ENCODE measurements at places on chromosomes 2 and 18.

- DNase-seq: no peak
Observed at GRCh38 chr2:67846370-67847070, 216.3 kb downstream of the C1D start.

DNA sequence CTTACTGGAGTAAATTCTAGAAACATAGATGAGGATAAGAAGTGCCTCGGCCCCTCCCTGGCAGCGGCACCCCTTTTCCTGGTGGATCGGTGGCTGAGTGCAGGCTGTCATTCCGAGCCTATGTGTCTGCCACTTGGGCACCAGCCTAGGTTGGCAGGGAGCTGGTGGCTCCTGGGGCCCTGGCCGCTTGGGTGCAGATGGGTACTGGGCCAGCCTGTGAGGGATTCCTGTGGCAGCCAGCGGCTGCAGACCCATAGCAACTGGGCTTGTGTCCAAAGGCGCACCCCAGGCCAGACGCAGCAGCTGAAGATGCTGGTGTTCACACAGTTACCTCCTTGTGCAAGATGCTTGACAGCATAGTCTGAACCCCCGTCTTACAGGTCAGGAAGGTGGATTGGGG lies 2.8 kb downstream of the SNORC start:
- peak; percentile 56 for DNase-seq

- no peak for DNase-seq
Observed at GRCh38 chr2:10300997-10301940, 1.4 kb upstream of the HPCAL1 start.

DNA sequence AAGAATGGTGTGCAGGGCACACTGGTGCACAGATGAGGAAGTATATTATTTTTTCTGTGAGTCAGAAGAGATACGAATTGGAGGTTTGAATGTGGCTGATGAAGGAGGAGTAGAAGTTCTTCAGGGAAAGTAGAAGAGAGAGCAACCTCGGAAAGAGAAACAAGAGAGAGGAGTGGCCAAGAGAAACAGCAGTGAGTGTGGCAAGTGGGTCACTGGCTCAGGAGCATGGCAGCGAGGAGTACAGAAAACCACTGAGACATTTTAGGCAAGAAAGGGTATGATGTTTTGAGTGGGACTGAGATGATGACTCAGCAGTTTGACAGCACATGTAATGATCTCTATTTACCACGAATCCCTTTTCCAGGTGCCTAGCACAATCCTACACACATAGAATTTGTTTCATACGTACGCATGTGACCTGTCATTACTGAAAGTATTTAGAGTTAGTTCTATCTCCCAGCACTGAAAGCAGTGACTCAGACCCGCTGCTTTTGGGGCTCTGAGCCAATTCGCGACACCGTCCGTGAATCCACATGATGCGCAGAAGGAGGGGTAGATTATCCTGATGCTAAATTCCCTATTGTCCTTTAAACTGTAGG lies 915.4 kb downstream of the DCDC2C start:
- DNase-seq: no peak

- no peak for DNase-seq
Observed at GRCh38 chr2:54579682-54580620, 123.8 kb downstream of the SPTBN1 start.

- DNase-seq: no peak
Observed at GRCh38 chr2:241151934-241152660, 1.8 kb downstream of the PPP1R7 start.

- DNase-seq: no peak
Observed at GRCh38 chr2:223669453-223670225, 67.5 kb upstream of the SCG2 start.

DNA sequence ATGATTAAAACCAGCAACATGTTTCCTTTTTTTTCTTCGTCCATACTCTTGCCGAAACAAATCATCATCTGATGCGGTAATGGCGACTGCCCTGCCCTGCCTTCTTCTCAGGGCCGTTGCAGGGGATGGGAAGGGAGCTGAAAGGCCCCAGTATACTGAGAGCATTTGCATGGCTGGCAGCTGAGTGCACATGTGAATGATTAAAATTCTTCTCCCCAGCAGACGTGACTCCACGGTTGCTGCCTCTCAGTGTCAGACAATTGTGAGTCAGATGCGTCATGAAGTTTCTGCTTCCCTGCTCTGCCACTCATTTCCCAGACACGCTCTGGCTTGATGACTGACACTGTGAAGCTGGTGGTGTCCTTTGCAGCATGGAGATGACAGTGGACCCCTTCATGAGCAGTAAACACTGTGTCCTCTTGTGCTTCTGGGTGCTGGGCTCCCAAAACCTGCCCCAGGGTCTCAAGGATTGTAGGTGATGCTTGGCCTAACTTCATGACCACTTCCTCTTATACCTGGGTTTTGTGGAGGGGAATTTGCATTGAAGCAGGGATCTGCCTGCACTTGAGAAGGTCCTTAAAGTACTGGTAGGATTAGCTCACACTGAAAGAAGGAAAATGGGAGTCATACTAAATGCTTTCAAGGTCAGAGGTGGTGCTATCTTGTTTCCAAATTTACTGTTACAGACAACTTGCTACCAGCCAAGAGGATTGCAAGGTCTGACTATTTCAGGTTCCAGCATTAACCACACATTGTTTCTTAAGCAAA lies 222.5 kb upstream of the COPS8 start:
- DNase-seq: no peak

DNA sequence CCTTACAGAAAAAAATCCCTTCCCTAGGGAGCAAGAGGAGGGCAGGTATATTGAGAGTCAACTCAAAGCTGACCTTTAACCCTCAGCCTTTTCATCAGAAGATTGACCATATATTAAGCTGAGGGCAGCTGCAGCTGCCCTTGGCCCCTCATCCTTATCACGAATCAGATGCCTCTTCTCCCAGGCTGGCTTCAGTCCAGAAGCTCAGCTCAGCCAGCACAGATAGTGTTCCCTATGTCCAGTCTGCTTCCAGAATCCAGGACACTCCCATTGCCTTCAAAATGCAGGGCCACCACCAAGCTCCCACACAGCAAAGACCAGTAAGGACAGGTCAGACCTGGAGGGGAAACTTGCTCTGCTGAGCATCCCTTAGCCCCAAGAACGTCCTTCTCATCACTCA lies 146.1 kb downstream of the BCL11A start:
- no peak for DNase-seq

- no peak for DNase-seq
Observed at GRCh38 chr2:192122141-192122540, 72.6 kb downstream of the TMEFF2 start.

DNA sequence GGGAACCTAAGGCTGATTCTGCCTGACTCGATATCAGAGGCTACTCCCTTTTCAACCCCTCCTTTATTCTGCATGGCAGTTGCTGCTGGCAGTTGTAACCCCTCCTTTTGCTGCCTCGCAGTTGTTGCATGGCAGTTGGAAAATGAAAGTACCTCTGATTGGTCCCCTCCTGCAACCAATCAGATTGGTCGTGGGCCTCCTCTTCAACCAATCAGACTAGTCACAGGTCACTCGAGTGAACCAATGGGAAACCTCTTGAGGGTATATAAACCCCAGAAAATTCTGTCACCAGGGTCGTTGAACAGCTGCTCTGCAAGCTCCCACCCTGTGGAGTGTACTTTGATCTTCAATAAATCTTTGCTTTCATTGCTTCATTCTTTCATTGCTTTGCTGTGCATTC lies 294.3 kb upstream of the SLC8A1 start:
- no peak for DNase-seq

GRCh38 chr18:32378705-32379104 lies 92.0 kb downstream of the GAREM1 start:
- no peak for DNase-seq

- no peak for DNase-seq
Observed at GRCh38 chr2:111904726-111905474, 6.5 kb downstream of the MERTK start.

DNA sequence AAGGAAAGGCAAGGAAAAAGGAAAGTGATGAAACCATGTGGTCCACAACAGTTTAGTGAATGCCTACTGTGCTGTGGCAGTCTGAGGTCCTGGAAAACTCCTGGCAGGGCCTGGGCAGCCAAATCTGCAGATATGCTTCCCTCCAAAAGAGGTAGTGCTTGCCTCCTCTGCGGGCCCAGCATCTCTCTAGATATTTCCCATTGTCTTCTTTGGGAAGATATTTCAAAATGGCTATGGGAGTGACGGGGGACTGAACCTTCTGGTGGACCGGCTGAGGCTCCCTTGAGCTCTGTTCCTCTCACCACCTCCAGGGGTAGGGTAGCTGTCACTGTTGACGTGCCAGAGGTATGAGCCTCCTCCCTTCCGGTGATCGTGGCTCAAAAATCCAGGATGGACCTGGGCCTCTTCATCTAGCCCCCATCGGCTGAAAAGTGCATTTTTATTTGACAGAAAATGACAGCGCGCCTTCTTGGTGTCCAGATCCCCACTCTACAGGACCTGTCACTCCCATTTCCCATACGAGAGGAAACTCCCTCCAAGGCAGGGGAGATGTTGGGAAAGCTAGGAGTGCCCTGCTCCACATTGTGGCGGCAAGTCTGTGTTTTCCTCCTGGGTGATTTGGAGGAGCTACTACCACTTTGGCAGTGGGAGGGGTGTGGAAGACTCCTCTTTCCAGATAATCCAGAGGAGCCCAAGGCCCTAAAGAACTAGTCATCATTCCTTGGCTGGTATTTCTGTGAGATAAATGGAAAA lies 9.4 kb upstream of the PAX3 start:
- no peak for DNase-seq

GRCh38 chr2:237510502-237511217 lies 23.6 kb downstream of the MLPH start:
- no peak for DNase-seq

DNA sequence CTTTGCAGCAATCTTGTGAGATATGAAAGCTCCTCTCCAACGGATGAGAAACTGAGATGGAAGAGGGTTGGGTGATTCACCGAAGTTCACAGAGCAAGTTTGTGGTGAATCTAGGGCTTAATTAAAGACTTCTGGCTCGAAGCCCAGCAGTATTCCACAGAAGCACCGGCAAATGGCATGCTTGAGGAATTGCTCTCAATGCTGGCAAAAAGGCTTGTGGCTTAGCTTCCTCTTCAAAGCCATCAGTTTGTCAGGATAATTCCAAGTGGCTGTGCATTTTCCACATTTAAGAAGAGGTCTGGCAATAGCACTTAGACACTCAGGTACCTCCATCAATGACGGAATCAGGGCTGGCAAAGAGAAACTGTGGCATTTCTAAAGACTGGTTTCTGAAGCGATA lies 98.7 kb upstream of the SLC66A3 start:
- no peak for DNase-seq

Data from hypothalamus (tissue), 51 donors.